Mucosa of descending colon (tissue), 3 donors: ENCODE measurements at places on chromosomes 12 and 14.

- no peak for DNase-seq
Measured at GRCh38 chr14:55832974-55833373, 253.0 kb downstream of the KTN1 start.

DNA sequence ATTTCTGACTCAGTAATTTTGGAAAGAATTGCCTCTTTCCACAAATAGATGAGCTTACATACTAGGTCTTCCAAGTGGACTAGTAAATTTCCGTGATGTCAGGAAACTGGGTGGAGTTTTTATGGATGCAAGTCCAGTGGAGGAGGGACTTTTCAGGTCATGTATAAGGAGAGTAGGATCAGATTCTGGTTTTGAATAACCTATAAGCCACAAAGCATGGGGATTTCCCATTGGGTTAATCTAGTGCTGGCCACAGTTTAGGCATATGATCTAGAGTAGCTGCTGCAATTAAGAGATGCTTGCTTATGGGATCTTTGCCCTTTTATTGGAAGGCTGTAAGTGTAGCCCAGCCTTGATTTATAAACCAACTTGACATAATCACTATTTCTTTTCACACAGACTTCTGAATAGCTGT lies 33.8 kb downstream of the STK38L start:
- DNase-seq: no peak

- DNase-seq: no peak
Measured at GRCh38 chr12:93698307-93699092, 21.3 kb downstream of the CRADD start.

DNA sequence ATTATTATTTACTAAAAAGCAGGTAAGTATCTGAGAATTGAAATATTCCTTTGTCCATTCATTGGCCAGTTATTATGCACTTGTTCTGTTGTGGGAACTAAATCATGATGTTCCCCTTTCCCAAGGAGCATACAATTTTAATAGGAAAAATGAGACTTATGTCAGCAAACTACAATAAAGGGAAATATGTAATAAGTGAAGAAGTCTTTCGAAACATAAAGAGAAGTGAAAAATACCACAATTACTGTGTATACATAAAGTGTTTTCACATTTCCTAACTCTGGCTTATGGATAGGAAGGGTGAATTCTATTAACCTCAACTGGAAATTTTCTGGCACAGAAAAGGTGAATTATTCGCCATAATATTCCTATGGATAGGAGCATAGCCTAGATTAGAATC lies 78.4 kb upstream of the DNM1L start:
- DNase-seq: no peak

- DNase-seq: peak; percentile 25
Measured at GRCh38 chr14:105484069-105484996, 2.4 kb upstream of the CRIP1 start.

DNA sequence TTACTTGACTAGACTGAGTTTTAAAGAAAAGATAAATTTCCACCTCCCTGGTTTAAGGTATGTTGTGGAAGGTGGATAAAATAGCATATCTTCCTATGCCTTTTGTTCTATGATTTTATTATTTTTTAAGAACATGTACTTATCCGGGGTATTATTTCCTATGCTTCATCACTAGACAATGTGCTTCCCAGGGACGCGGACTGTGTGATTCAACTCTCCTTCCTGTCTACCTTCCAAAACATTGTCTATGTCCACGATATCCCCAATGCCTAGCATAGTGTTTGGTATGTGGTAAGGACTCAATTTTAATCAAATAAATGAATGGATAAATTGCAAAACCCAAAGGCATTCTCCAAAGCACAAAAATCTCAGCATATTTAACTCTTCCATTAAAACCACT lies 8.3 kb upstream of the CCND2 start:
- DNase-seq: no peak

DNA sequence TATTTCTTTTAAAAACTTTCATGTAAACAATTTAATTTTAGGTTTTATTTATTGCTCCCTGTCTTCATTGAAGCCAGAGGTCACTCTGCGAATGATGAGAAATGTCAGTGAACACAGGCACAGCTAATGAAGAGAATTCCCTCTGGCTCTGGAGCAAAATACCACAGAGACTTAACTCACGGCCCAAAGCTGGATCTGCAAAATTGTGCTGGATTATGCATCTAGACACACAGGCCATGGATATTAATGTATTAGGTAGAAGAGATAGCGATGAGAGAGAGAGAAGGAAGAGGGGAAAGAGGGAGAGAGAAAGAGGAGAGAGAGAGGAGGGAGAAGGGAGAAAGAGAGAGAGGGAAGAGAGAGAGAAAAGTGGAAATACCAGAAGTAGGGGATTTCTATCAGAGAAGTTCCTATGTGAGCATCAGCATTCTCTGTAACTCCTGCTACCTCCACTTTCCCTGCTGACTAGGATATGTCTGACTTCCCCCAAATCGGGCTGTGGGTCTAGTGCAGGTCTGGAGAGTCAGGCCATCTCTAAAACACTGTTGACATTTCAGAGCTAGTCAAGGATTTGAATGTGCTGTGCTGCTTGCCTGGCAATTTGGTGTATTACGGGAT lies 3.7 kb downstream of the ARHGDIB start:
- DNase-seq: no peak

GRCh38 chr12:56521590-56522371 lies at the start of gene RBMS2:
Gene RBMS2, plus strand, starts transcription at chr12:56521820. Its CDS starts 204 bp downstream, at chr12:56522024.
- DNase-seq: peak; percentile 77

- DNase-seq: no peak
Measured at GRCh38 chr14:50230401-50230700, 1.0 kb downstream of the SOS2 start.

DNA sequence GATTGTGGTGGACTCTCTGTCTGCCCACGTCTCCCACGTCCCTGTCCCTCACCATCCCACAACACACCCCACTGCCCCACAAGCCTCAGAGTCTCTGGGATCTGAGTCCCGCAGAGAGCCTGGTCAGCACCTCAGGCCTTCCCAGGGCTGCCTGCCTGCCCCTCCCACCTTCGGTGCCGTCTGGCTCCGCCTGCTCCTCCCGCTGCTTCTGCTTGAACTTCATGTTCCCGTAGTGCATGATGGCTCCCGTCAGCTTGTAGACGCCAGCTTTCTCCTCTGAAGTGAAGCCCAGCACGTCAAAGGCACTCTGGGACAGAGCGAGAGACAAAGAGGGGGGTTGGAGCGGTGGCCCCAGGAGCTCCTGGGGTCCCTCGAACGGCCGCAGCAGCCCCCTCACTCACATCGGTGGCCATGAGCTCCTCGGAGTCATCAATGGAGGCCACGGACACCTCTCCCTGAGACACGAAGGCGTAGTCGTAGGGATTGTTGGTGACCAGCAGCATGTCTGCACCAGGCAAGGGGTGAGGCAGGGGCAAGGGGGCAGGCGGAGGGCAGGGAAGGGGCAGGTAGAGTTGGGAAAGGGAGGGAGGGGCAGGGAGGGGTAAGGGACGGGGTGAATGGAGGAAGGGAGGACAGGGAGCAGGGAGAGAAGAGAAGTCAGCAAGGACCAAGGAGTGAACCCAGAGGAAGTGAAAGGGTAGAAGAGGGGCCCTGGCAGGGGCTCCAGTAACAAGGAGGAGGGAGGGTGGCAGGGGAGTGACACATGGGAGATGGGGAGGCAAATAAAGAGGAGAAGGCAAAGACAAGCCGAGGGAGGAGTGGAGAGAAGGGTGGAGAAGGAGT lies 5.6 kb downstream of the MYH6 start:
- DNase-seq: no peak

- no peak for DNase-seq
Measured at GRCh38 chr12:115597157-115597712, 680.3 kb downstream of the MED13L start.

DNA sequence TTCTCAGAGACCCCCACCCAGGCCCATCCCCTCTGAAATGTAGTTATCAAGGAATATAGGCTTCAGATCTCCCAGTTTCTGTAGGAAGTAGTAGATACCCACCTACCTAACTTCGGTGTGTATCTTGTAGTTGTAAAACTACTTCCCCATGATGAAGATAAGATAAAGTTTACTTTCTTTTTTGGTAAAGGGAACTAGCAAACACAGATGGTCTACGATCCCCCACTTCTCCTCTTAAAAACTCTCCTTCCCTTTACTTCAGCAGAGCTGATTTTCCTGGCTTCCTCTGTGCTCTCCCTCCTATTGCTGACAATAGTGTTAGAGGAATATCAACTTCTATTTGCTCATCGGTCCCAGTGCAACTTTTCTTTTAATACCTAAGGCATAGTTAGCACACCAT lies 395.2 kb downstream of the RPL10L start:
- DNase-seq: no peak

- DNase-seq: no peak
Measured at GRCh38 chr14:104640681-104641080, 36.1 kb upstream of the TMEM179 start.

DNA sequence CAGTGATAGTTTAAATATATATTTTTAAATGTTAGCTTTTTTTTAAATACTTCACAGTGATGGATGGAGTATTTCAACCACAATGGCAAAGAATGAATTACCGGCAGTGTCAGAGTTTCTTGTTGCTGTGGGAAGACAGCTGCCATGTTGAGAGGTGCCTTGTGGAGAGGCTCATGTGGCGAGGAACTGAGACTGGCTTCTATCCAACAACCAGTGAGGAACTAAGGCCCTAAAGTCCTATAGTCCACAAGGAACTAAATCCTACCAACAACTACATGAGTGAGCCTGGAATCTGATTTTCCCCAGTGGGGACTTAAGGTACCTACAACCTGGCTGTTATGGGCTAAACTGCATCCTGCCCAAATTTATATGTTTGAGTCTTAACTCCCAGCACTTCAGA lies 220.2 kb upstream of the PLEKHG7 start:
- DNase-seq: no peak

DNA sequence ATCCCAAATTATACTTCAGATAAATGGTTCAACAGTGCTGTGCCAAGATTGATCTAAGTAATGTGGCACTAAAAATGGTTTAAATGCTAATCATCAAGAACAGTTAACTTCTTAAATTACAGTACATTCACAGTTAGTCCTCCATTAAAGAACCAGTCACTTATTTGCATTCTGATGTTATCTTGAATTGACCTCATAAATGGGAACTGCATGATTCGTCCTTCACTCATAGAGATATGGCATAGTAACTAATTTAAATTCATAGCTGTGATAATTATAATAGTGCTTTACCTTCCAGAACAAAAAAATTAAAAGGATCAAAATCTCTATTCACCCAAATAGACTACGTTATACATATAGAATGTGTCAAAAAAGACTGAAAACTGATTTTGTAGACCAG lies 61.1 kb downstream of the COCH start:
- no peak for DNase-seq

GRCh38 chr14:60349663-60350365 lies 100.8 kb downstream of the PPM1A start:
- DNase-seq: peak; percentile 54

DNA sequence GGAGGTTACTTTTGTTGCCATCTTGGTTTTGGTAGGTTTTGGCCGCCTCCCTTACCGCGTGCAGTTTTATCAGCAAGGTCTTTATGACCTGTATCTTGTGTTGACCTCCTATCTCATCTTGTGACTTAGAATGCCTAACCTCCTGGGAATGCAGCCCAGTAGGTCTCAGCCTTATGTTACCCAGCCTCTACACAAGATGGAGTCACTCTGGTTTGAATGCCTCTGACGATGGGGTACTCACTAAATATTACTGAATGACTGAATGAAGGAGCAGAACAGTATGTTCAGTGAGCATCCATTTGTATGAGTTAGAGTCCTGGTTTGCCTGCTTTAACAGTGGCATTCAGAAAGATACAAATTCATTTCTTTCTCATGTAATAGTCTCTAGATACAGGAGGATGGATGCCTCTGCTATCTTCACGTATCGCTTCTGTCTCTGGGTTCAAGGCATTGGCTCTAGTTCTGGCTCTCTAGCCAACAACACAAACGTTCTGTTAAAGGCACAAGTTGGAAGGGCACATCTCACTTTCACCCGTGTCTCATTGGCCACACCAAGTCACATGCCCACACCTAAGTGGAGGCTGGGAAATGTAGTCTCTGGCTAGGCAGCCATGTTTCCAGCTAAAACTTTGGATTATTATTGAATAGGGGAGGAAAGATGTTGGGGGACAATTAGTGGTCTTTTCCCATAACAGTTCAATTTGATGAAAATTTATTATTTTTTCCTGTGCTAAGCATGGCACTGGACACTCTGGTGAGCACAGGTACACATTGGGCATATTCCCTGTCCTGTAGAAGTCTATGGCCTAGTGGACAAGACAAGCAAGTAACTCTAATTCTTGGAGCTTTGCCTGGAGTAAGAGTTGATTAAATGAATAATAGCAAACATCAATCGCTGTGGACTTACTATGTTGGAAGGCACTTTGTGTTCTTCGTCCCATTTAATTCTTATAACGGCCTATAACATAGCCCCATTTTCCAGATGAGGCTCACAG lies 75.2 kb upstream of the RPH3A start:
- DNase-seq: no peak

- no peak for DNase-seq
Measured at GRCh38 chr14:75711105-75711795, 50.2 kb downstream of the TTLL5 start.

DNA sequence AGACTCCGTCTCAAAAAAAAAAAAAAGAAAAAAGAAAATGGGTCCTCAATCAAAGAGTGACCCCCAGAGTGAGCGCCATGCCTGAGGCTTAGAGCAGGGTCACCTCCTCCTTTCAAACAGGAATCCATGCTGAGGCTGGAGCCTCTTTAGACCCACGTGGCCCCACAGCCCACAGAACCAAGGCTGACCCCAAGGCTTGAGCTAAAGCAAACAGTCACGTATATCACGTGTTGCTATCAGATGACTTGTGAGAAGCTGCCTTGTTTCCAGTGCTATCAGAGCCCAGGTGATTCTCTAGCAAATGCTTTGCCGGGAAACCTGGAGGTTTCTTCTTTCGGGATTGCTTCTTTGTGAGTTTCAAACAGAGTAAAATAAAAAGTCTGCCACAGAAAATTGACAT lies 31.7 kb upstream of the DYNC1H1 start:
- no peak for DNase-seq

DNA sequence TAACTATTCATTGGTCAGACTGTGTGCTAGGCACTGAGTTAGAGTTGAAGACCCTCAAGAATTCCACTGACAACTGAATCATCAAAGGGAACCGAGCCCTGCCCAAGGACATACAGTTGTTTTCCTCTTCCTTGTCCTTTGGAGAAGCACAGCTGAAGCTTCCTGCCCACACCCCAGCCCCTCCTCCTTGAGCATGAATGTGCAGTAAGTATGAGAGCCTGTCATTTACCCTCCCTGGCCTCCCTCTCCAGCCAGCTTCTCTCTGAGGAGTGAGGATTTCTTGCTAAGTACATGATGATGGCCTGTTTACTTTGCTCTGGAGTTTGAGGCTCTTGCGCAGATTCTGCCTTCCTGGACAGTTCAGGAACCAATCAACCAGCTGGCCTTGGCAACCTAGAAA lies 235.2 kb downstream of the CACNA1C start:
- DNase-seq: no peak
